ENCODE measurements at places on chromosomes 2 and 18.

DNA sequence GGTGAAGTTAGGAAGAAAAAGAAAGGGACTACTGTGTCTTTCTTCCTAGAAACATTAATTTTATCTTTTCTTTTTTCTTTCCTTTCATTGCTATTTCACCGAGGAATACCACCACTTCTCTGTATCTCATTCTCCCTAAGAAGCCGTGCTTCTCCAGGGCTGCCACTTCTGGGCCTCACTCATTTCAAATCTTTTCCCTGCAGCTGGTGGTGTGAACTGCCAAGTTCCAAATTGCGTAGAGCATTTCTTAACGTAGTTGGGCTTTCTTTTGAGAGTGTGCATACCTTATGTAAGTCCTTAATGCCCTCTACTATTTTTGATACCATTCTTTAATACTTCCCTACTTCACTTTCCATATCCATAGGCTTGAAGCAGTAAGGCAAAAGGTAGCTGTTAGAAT is 66.7 kb upstream of the CYP1B1 start:
- DNase-seq: no peak

DNA sequence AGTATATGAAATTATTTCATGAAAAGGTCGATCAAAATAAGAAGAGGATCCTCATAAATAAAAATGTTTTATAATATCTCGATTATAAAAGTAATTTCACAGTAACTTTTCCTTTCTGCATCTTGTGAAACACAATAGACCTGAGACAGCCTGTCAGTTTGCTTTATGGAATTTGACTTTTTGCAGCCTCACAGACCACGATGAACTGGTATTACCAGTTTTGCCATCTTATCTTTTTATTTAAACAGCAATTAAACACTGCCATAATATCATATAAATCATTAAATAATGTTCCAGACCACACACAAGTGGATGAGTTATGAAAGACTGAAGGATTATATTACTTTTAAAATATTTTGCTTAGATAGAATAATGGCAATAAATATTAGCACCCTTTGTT is 10.7 kb upstream of the GALNT3 start:
- no peak for DNase-seq

- DNase-seq: peak; percentile 65
Observed at GRCh38 chr2:99615247-99615771, 125.5 kb upstream of the REV1 start.

- DNase-seq: no peak
Observed at GRCh38 chr18:48159816-48160215, 229.4 kb upstream of the SMAD2 start.

GRCh38 chr2:32902174-32902573 is 44.6 kb upstream of the LTBP1 start:
- no peak for DNase-seq

- DNase-seq: no peak
Observed at GRCh38 chr2:69623236-69623635, 20.3 kb downstream of the AAK1 start.

- DNase-seq: peak; percentile 12
Observed at GRCh38 chr2:86337244-86337835, at the start of gene REEP1. REEP1 (minus strand) TSS chr2:86337626; CDS start chr2:86337510, 116 bp downstream.

- DNase-seq: no peak
Observed at GRCh38 chr2:444937-445884, 157.3 kb upstream of the ALKAL2 start.

GRCh38 chr2:207129821-207130220 is 35.9 kb downstream of the KLF7 start:
- DNase-seq: no peak

DNA sequence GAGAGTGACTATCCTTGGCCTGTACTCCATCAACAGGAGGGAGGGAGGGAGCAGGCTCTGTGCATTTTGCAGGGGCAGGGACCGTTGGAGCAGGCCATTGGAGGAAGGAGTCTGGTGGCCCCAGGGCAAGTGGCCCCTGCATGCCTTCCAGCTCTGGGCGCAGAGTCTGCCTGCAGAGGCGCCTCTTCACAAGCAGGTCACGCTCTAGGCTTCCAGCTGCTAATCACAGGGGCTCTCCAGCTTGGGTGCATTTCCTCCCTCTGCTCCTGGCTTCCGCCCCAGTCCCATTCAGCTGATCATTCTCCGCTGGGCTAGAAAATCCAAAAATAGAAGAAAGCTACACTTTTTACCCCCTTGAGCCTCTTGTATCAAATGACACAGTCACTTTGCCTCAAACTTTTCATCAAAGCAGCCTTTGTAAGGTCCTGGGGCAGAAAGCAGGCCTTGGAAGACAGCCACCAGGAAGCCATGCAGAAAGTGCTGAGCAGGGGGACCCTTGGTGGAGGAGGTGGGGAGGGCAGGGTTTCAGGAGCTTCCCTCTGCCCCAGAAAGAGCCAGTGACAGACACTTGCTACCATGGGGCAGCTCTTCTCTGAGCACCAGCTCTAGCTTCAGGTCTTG is 11.3 kb downstream of the TMEM247 start:
- DNase-seq: peak; percentile 87

GRCh38 chr2:1988594-1988993 is 244.3 kb upstream of the PXDN start:
- DNase-seq: no peak

GRCh38 chr2:32772638-32773447 is 145.0 kb downstream of the TTC27 start:
- peak; percentile 69 for DNase-seq

GRCh38 chr2:223613017-223613950 is 11.1 kb upstream of the SCG2 start:
- peak; percentile 86 for DNase-seq

DNA sequence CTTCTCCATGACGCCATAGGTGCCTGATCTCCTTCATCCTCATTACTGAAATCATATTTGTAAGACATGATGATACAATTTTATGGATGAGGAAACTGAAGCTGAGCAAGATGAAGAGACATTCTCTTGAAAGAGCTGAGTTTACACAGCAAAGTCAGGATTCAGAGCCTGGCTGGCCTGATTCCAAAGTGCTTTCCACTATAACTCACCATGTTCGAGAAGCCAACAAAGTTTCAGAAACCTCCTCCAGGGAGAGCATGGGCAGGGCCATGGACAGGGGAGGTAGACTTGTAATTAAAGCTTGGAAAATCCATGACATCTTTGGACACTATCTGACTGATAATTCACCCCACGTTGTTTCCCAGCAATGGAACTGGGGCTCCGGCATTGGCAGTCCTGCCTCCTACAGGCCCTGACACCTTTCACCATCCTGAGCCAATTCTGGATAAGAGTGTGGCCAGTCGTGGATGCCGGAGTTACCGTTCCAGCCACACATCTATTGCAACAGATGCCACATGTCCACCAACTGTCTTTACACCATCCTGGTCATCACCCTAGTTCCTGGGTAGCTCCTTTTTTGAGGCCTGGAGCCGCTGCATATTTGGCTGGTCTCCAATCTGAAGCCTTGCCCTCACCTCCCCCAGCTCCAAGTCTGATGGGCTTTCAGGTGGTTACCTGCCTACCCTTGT is 85.0 kb upstream of the PPP1CB start:
- DNase-seq: no peak

DNA sequence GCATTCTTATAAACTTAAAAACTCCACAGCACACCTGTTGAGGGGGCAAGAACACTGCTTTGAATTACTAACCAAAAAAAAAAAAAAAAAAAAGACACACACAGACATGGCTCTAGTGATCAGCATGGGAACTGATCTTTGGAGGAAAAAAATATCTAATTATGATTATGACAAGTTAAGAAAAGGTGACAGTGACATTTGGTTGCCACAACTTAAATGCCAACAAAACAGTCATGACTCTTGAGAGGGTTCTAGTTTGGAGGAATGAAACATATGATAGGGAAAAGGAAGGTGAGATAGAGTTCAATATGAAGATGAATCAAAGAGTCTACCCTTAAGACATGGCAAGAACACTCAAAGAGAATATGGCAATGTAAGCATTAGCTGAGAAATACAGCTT is 20.6 kb downstream of the USP37 start:
- no peak for DNase-seq

DNA sequence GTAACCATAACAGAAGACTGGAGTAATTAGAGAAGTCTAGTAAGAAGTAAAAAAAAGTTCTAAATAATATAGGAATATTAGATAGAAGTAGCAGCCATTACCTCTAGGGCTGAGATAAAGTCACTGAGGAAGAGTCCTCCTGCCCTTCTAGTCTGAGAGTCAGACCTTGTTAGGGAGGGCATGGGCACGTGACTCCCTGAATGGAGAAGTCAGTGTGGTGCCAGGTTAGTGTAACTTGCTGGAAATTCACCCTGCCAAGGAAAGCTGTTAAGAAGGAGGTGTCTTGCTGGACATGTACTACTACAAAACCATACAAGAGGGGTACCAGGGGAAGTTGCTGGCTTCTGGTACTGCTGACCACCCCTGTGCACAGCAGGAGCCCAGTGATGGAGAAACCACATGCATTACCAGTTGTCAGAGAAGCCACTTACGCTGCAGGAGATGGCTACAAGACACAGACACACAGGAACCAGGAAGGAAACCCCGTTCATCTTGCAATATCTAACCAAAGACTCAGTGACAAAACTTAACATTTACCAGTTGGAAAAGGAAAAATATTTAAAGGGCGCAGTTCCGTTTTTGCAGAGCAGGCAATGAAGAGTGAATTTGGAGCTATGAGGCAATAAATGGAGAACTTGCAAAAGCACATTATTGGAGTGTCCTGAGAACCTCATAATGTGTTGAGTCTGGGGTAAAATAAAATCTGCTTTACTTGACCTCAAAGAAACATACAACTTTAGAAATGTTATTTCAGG is 77.2 kb upstream of the TLK1 start:
- DNase-seq: no peak

DNA sequence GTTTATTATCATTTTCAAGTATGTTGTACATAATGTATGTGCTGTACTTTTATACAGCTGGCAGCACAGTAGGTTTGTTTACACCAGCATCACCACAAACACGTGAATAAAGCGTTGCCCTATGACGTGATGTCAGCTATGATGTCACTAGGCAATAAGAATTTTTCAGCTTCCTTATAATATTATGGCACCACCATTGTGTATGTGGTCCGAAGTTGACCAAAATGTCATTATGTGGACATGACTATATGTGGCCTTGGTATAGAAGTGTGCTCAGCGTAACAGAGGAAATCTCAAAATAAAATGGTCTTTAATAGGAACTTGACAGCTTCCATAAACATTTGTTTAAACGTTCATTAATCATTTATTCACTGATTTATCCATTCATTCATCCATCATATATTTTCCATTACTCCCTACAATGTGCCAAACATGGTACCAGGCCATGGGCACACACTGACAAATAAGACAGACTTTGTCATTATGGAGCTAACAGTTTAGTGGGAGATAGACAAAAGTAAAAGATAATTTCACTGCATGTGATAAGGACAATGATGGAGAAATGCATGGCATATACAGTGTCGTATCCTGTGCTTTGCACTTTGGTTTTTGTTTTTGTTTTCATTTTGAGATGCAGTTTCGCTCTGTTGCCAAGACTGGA is 15.0 kb upstream of the DGUOK start:
- DNase-seq: no peak

DNA sequence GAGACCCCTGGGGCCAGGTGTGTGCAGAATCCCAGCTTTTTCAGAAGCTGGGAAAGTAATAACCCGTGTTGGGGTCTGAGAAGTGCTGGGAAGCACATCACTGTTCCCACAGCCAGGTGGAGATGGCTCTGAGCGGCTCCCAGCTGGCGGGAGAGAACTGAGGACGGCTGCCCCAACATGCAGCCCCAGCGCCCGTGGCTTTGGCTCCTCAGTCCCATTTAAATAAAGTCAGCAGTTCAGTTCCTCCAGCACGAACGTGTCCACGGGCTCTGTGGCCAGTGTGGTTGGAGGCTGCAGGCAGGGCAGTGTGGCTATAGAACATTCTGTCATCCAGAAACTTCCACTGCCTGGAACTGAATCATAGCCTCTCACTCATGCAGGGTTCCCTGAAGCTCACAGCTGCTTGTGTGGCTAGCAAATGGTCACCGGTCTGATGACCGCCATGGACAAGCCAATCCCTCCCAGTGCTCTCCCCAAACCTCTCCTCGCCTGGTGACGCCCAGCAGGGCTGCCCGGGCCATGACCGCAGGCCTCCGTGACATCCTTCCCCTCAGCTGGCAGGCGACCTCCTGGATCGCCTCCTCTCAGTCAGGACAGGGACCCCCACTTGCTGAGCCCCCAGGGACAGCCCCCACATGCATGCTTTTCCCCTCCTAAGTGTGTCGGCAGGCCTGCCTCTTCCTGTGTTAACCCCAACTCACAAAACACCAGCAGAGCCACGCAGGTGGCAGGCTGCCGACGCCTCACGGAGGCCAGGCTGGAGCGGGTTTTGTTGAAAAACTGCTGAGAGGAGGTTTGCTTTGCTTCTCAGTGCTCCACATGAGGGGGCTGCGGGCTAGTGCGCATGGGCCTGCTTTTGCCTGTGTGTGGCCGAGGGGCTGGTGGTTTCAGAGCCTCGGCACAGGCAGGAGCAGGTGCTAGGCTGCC is 1.3 kb downstream of the RTP5 start:
- no peak for DNase-seq

DNA sequence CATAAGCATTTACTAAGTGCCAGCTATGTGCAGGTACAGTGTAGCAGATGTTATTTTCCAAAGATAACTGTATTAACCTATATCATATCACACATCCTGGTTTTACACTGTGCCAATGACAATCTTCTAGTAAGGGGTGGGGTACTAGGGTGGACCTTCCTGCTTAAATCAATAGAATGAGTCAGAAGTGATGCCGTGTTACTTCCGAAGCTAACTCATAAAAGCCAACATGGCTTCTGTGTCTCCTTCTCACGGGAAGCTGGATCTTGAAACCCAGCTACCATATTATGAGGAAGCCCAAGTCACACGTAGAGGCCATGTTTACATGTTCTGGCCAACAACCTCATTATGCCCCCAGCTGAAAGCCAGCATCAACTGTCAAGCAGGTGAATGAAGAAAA is 59.1 kb downstream of the MRPL33 start:
- no peak for DNase-seq

DNA sequence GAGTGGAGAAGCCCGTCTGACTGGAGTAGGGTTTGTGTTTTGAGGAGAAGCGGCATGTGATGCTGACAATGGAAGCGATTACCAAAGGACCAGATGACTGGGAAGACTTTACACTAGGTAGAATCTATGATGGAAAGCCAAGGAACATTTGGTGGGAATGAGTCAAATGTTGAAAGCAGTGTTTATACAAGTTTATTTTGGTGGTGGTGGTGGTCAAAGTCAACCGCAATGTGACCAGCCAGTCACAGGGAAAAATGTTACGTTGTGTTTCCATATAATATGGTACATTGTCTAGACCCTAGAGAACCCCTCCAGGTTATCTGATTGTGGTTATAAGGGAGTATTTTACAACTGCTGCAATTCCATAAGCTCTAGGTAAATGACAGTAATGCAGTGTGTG is 216.8 kb downstream of the PID1 start:
- DNase-seq: no peak

DNA sequence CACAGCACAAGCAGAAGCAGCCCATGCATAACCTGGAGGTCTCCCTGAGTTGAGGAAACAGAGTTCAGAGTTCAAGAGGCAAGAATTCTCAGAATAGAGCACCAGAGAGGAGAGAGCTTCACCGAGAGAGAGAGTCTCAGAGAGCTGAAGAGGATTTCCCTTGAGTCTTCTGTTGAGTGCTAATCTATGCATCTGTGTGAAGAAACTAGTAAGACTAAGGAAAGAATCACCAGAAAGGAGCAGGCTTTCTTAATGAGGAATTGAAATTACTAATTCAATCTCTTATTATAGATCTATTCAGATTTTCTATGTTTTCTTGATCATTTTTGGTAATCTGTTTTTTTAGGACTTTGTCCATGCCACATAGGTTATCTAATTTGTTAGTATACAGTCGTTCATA is 89.3 kb upstream of the CTAGE1 start:
- DNase-seq: no peak

- no peak for DNase-seq
Observed at GRCh38 chr2:55162284-55163006, 69.6 kb downstream of the CLHC1 start.

- DNase-seq: no peak
Observed at GRCh38 chr2:145235312-145235711, 715.4 kb upstream of the ZEB2 start.

Measured in Ammon's horn (tissue), 1 donor.